ENCODE measurements at places on chromosomes 7 and 10. TPM values are rescaled to one million over a fixed set of nuclear protein-coding genes. Genes with fewer than 3 reads are reported as not detected.

CTAGE8 gene
- 2.4 TPM for total RNA-seq

OPN4 gene
- total RNA-seq, result not detected

DNA sequence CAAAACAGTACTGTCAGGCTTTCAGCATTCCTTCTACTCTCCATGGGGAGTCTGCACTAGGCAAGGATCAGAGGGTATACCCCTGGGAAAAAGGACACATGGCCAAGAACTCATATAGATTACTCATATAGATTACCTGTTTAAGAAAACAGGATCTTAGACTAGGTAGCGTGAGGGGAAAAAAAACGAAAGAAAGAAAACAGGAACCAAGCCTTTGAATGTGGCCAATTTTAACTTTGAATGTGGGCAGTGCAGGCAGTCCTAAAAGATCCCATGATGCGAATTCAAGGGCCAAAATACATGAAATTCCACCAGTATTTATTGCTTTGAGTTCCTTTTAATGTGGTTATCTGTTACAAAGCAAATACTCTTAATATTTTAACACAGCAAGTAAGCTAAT is 108.6 kb upstream of the TAC1 start:
- no peak for DNase-seq

WNT8B gene
- not detected for total RNA-seq

DNA sequence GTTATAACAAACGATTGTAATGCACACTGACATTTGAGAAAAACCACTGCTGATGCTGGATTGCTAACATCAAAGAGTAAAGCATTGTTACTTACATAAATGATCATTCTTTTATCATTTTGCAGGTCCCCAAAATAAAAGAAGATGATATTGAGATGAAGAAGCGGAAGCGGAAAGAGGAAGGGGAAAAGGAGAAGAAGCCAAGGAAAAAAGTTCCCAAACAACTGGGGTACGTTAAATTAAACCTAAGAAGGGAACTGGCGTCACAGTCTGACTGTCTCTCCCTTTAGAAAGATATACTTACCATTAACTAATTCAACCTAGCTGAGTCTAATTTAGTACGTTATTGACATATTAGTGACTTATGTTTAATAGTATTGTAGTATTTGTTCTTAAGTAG is 28.1 kb downstream of the UBN2 start:
- DNase-seq, result no peak

DNA sequence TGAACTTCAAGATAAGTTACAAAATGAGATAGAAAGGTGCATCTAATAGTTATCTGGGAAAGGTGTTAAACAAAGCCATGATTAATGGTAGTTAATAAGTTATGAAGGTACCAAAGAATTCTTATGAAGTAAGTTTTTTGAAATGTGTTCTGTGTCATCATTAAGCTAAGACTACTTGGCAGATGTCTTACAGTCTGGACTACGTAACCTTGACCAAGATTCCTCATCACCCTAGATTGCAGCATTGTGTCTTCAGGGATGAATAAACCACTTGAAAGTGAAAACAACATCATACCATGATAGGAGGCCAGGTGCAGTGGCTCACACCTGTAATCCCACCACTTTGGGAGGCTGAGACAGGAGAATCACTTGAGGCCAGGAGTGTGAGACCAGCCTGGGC is 48.2 kb downstream of the GOT1 start:
- DNase-seq, result no peak

FERD3L gene
- not detected for total RNA-seq

DNA sequence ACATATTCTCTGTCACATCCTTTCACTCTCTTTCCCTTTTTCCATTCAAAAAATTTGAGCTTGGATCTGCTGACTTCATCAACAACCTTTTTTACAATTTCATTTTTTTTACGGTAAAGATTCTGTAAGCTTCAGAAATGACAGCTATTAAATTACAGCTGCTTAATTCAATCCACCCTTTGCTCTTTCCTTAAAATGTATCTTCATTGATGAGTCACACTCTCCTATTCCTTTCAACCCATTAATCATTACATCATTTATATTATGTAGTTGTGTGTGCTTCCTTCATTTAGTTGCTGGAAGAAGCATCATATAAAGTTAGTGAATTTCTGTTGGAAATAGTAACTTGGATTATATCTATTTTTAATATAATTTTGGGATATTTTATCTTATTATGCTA is 67.1 kb upstream of the MAGI2 start:
- DNase-seq, result no peak

DNA sequence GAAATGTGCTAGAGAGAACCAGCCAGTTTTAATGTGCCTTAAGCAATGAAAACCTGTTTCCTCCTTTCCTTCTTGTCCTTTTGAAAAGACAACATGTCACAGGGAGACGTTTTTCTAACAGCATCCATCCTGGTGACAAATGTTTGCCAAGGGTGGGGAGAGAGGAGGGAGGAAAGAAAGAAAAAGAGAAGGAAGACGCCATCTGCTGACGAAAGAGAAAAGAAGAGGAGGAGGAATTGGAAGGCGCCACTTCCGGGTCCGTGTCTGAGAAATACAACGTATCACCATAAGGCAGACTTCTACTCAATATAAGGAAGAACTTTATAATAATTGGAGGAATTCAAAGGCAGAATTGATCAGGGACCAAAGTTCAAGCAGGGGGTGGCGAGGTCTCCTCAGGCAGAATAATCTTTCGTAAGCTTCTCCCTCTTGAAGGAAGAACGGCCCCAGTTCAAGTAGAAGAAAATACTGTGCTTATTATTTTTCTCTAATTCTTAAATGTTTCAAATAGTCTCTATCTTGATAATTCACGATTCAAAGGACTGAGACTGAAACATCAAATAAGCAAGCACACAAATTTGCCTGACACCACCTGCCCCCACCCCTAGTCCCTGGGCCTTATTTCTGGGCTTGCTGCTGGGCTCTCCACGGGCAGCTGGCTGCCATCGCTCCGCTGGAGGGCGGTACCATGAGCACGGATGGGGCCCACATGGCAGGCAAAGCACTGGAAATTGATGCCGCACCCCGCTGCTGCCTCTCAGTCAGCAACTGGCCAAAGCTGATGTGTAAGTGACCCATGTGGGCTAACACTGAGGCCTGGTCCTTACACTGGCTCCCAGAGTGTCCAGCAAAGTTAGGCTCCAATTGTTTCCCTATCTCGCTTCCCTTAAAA is 273.7 kb upstream of the KLF14 start:
- DNase-seq, result no peak

DNA sequence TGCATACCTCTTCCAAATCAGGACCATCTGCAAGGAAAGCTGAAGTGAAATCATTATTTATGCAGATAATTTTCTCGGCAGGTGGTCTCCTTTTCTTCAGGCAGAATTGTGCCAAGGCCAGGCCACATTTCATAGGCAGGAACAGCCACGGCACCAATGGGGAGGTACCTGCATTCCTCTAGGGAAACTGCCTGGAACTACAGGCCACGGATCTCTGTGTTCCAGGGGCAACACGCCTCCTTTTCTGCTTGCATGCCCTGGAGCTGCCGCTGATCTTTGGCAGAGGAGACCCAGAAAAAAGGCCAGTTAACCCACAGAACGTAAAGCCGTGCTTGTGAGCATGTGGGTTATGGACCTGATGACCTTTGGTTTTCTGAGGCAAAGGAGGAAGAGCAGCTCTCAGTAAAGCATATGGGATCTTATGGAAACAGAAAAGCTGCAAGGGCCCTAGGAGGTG is 111.2 kb upstream of the KIAA1217 start:
- no peak for DNase-seq

TRIL gene
- 0.29 TPM for total RNA-seq

DNA sequence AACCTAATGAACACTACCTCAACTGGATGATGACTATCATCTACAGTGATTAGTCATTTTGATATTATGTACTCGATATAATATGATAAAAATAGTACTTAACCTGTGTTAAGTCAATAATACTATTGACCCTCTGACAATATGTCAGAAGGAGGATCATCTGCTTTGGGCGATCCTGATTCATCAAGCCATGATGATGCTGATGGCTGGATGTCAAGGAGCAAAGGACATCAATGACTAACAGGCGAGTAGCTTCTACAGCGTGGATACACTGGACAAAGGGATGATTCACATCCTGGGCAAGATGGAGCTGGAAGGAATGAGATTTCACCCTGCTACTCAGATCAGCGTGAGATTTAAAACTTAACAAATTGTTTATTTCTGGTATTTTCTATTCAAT is 94.4 kb upstream of the SKAP2 start:
- DNase-seq, result peak; percentile 85

GRCh38 chr10:16227674-16228073 is 209.1 kb upstream of the PTER start:
- DNase-seq, result no peak

- no peak for DNase-seq
These were observed 18.5 kb downstream of the LIPA start for GRCh38 chr10:89233033-89233432.

DNA sequence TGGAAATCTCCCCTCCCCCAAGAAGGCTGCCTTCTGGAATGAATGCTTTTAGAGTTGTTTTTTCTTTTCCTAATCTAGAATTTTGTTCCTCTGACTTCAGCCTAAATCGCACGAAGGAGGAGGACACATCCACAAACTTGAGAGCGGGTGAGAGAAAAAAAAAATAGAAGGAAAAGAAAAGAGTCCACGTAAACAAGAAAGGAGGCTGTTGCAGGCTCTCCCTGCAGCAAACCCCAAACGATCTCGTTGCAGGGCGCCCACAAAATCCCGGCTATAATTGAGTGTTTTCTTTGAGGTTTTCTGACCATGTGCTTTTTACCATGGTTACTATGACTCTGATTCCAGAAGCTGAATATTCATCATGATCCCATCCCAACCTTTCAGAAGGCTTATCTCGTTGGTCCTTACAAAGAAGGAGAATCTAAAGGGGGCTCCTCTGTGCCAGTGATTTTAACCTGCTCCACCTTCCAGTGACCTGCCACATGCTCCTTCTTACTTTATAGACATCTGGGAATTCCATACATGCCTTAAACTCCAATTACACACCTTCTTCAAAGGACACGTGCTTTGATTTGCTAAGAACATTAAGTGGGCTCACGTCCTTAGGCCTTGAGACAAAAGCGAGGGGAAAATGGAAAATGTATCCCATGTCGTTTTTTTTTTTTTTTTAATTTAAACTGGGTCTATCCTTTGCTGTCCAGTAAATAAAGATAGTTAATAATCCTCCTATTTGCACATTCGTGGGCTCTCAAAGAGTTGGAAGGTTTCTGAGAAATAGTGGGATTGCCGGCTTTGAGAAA is 5.8 kb downstream of the TWIST1 start:
- DNase-seq, result peak; percentile 76

GRCh38 chr7:144884896-144885295 is 49.0 kb upstream of the TPK1 start:
- DNase-seq, result no peak

GRCh38 chr7:19709249-19709578 is 377 bp upstream of the POLR1F start:
- no peak for DNase-seq

DNA sequence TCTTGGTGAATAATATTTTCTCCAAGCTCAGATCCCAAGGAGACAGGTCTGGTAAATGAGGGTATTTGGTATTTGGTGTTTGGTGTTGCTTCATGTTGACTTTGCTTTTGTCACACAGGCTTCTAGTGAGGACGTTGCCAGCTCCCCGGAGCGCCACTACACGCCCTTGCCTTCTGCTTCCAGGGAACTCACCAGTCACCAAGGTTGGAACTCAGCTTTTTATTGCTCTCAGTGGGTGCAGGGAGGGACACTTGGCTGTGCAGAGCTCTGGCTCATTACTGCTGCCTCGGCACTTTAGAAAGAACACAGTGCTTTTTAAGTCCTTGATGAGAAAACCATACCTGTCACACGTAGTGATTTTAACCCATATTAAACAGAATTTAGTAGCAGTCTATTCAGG is 892.9 kb downstream of the LRMDA start:
- no peak for DNase-seq

MYO1G gene
- total RNA-seq, result 0.29 TPM

HDAC9 gene
- total RNA-seq, result 21.7 TPM

All from osteoblast (primary cell).